ENCODE measurements at places on chromosomes 12 and 14.
A peak's percentile ranks its signal among the peaks of the same experiment; 100 is the strongest.

- peak; percentile 82 for DNase-seq
Measured at GRCh38 chr12:111396726-111397445, 8.8 kb upstream of the SH2B3 start.

DNA sequence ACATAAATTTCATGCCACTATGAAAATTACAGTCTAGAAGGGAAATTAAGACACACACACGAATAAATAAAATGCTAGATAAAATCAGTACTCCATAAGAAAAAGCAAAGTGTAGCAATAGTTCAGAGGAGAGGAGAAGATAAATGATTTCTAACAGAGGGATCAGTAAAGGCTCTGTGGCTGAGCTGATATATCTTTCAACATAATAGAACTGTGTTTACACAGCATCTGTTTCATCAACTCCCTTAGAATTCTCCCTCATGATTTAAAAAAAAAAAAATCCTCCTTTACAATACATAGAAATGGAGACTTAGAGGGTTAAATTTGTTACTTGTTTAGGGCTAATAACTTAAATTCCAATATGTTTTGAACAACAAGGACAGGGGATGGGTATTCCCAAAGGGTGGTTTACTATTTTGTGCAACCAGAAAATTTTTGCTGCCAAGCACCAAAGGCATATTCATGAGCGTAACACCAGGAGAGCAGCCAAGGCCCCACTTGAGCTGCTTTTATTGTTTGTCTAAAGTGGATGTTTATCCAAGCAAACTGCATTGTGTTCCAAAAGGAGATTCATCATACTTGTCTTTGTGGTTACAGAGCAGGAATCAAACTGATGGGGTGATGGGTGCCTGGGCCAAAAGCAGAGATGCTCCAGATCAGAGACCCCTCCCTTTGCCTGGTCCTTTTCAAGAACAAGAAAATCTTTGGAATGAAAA lies 162.7 kb downstream of the BMP4 start:
- DNase-seq = peak; percentile 89

GRCh38 chr12:104181313-104181712 lies 34.3 kb upstream of the TXNRD1 start:
- DNase-seq = no peak

- no peak for DNase-seq
Measured at GRCh38 chr14:49593016-49593415, 5.7 kb upstream of the LRR1 start.

- no peak for DNase-seq
Measured at GRCh38 chr14:77573964-77574363, 42.5 kb downstream of the SPTLC2 start.

DNA sequence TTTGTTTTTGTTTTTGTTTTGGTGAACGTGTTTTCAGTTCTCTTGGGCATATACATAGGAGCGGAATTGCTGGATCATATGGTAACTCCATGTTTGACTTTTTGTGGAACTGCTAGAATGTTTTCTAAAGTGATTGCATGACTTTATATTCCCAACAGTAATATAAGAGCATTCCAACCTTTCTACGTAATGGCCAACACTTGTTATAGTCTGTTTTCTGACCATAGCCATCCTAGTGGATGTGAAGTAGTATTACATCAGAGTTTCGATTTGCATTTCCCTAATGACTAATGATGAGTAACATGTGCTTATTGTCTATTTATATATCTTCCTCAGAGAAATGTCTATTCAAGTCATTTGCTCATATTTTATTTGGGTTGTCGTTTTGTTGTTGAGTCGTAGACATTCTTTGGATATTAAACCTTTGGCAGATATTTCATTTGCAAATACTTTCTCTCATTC lies 268.7 kb downstream of the AEBP2 start:
- no peak for DNase-seq

GRCh38 chr12:65263777-65264176 lies 14.7 kb upstream of the MSRB3 start:
- no peak for DNase-seq

DNA sequence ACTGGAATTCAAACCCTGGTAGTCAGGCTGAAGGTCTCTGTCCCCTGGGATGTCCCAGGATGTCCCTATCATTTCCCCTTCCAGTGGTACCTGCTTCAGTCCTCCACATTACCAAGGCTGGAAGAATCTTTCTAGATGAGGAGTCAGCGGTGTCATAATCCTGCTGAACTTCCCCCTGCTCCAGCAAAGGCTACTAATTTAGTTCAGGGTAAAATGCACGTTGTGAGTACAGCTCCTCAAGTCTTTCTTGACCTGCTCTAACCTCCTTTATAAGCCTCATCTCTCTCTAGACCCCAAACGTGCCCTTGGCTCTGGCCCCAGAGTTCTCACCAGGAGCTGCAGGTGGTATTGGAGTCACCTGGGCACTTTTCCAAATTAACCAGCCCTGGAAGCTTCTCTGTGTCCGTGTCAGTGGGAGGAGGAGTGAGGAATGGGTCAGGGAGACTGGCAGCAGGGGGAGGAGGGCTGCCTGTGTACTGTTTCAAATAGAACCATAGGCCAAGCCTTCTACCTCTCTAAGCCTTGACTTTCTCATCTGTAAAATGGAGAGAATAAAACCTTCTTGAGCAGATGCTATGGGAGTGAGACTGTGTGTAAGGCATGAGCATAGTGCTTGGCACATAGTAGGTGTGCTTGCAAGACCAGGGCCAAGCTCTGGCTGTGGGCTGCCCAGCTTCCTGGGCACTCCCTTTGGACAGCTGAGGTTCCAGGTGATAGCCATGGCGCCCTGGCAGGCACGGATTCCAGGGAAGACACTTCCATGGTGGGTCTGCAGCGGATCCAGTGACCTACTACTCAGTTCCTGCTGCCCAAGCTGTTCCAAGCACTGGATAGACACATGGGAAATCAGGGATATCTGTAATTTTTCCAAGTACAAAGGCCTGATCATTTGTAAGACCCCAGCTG lies 24.5 kb downstream of the ASB2 start:
- no peak for DNase-seq

DNA sequence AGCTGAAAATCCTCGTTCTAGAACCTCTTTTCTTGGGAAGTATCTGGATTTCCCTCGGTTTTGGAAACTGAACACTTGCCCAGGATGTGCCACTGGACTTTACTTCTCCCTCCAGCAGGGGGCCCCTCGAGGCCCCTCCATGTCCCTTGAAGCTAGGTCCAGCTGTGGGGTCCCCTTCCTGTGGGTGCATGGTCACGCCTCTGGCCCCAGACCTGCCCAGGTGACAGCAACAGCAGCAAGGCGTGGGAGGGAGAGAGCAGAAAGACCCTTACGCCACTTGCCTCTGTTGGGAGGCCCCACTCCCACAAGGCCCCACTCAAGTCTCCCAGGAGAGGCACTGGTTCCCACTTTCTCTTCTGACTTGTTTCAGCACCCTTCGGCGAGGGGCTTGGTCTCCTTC lies 3.1 kb downstream of the SLC25A29 start:
- no peak for DNase-seq

DNA sequence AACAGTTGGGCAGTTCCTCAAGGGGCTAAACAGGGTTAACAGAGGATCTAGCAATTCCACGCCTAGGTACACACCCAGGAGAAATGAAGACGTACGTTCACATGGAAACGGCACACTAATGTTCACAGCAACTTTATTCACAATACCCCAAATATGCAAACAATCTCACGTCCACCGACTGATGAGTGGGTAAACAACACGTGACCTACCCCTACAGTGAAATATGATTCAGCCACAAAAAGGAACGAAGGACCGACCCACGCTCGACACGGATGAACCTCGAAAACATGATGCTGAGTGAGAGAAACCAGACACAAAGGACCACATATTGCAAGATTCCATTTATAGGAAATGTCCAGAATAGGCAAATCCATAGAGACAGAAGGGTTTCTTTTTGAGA lies 112.7 kb downstream of the NCOR2 start:
- no peak for DNase-seq

- DNase-seq = peak; percentile 34
Measured at GRCh38 chr14:49303946-49304516, 282.1 kb downstream of the RPS29 start.

DNA sequence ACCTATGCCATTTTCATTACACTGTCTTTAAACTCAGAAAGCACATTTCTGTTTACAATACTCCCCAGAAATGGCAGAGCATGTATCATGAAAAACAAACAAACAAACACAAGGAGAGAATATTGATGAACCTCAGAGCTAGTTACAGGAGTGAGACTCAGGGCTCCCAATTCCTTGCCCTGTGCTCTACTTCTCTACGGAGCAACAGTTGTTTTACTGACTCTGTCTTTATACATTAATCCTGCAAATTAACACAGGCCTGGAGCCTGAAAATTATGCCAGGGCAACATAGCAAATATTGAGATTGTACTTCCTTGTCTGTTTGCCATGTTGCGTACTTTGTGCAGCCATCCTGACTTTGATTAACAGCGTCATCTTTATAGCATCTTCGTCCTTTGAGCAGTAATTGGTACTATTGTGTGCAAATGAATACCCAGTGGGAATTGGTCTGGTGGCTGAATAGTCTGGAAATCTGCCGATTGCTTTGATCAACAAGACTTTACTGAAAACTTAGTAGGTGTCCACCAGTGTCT lies 15.2 kb upstream of the AKAP6 start:
- no peak for DNase-seq

DNA sequence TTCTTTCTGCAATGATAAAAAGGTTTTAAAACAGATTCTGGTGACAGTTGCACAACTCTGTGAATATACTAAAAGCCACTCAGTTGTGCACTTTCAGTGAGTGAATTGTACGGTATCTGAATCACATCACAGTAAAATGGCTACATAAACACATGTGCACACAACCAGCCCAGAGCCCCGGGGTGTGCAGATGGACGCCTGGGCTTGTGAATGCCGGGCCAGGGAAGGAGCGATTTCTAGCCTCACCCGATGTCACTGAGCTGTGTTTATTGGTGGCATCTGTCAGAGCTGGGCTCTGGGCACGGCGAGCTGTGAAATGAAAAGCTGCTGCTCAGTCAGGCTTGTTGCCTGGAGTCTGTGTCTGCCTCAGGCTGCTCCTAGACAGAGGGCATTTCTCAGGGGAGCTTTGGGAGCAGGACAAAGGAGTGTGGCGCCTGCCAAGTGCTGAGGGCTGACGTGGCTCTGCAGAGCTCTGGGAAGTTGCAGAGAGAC lies 25.9 kb downstream of the RHOF start:
- peak; percentile 79 for DNase-seq

DNA sequence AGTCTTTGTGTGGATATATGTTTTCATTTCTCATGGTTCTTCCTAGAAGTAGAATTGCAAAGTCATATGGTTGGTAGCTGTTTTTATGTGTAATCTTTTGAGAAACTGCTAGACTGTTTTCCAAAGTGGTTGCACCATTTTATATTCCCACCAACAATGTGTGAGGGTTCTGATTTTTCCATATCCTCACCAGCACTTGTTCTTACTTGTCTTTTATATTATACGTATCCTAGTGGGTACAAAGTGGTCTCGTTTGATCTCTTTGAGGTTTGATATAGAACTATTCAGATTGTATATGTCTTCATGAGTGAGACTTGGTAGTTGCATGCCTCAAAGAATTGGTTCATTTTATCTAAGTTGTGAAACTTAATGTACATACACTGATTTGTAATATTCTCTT lies 91.3 kb downstream of the BEGAIN start:
- no peak for DNase-seq

GRCh38 chr14:42407153-42407552 lies 800.5 kb downstream of the LRFN5 start:
- DNase-seq = no peak

DNA sequence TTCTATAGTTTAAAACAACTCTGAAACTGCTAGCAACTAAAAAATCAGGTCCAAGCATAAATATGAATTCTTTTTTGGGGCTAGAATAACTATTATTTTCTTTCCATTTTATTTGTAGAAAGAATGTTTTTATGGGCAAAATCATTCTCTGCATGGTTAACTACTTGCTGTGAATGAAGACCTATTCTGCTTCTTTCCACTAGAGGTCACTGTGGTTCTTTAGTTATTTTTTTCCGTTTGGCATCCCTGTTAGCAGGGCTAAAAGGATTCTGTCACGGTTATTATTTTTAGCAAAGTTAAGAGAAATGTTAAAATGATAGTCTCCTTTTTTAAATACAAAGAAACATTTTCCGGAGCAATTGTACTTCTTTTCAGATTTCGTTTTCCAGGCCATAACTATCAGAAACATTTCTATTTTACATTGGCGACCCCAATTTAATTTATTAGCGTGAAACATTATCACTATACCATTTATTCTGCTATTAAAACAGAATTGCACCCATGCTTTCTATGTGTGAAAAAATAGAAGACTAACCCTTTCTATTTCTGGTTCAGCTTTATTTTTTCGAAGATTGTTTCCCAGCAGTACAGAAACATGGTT lies 404.8 kb downstream of the ATP23 start:
- peak; percentile 43 for DNase-seq

- DNase-seq = no peak
Measured at GRCh38 chr12:93519859-93520258, 52.5 kb downstream of the MRPL42 start.

GRCh38 chr12:7989827-7990491 lies 42.6 kb upstream of the FOXJ2 start:
- no peak for DNase-seq

- DNase-seq = no peak
Measured at GRCh38 chr12:2640281-2640680, 154.5 kb upstream of the FKBP4 start.

DNA sequence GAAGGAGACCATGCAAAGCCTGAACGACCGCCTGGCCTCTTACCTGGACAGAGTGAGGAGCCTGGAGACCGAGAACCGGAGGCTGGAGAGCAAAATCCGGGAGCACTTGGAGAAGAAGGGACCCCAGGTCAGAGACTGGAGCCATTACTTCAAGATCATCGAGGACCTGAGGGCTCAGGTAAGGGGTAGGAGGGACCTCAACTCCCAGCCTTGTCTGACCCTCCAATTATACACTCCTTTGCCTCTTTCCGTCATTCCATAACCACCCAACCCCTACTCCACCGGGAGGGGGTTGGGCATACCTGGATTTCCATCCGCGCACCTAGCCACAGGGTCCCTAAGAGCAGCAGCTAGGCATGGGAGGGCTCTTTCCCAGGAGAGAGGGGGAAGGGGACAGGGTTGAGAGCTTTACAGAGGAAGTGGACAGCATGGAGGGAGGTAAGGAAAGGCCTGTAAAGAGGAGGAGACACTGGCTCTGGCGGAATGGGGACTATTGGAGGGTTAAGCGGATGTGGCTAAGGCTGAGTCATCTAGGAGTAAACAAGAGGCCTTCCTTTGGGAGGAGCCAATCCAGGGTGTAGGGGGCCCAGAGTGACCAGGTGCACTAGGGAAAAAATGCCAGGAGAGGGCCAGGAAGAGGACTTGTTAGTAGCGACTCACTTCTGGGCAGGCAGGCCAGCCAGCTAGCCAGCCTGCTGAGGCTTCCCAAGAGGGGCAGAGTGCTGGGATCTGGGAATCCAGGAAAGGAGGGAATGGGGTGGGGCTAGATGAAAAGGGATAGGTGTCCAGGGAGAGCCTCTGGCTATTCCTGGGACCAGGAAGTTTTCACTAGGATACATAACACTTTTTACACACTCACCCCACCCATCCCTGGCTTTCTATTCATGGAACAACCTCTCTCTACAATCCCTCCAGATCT lies 754 bp downstream of the KRT18 start:
- no peak for DNase-seq

Data from pons (tissue), 1 donor.